Naive thymus-derived CD8-positive, alpha-beta T cell (primary cell): ENCODE measurements at places on chromosomes 11 and 22.

GRCh38 chr11:80061056-80061455 is 620.2 kb upstream of the TENM4 start:
- no peak for DNase-seq

DNA sequence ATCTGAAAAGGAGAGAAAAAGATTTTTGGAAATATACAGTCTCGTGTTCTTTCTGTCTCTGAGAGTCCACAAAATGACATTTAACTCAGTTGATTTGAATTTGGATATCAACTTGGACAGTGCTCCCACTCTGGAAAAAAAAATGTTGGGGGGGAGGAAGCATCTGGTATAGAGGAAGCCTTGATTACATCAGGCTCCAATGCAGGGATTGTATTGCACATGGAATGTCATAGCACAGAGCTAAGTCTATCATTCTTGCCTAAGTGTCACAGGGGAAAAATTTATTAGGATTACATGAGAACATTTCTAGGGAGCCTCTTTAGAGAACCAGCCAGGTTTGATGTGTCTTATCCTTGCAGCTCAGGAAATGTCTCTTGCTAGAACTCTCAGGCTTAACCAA is 23.0 kb downstream of the MS4A6A start:
- DNase-seq: no peak

GRCh38 chr11:107562647-107563208 is 2.8 kb downstream of the ALKBH8 start:
- DNase-seq: no peak

- DNase-seq: no peak
Measured at GRCh38 chr11:63837739-63838138, 1.2 kb upstream of the MARK2 start.

GRCh38 chr22:20748731-20749428 is 25.0 kb upstream of the SERPIND1 start:
- no peak for DNase-seq

DNA sequence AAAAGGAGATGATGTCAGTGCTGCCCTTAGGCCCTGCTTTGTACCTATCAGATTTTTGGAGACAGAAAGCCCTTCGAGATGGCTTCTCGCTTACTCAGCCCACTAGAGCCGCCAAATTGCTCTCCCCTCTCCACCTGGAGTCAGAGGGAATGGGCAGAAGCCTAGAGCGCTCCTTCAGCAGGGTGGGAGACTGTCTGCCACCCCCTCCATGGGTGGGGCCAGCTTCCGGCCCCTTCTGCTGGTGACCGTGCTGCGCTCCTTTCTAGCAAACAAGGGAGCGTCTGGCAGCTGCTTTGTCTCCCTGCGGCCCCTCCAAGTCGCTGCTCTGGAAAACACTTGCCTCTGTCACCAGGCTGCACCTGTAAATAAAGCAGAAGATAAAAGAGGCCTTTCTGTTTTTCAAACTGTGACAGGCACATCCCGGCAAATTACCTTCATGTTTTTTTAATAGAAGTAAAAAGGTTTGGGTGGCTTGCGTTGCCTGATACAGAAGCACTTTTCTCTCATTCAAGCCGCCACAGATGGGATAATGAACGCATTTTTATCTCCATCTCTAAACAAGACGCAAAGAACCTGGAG is 145.7 kb upstream of the NECTIN1 start:
- peak; percentile 28 for DNase-seq

GRCh38 chr11:111361052-111361801 is 17.8 kb downstream of the POU2AF1 start:
- DNase-seq: no peak

DNA sequence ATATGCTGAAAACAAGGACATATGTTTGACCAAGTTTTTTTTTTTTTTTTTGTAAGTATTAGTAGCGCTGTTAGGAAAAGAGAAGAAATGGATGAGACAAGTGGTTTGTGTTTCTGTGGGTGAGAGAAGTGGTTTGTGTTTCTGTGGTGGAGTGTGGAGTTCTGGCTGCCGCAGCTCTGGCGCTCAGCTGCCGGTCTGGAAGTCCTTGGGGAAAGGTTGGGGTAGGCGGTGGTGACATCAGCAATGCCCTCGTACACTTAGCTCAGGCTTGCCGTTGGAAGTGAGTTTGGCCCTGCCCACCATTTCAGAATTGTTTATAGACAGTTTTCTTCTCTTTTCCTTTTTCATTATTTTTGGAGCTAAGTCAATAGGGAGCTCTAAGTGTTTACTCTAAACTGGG is 116.6 kb downstream of the TBC1D22A start:
- no peak for DNase-seq

DNA sequence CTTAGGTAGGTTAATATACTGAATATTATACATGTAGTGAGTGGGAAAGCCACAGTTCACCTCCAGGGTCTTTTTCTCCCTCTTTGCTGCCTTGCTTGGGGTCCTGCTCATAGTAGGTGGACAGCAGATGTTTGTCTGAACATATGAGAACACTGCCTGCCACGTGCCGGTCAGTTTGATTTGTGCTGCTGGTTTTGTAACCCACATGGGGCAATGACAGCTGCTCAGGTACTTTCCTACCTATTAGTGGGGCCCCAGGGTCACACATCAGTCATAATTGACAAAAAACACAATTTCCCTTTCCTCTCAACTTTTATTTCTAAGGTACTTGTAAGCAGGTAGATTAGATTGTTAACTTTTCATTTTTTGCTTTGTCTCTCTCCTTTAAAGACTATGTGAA is 43.8 kb downstream of the BMAL1 start:
- no peak for DNase-seq

DNA sequence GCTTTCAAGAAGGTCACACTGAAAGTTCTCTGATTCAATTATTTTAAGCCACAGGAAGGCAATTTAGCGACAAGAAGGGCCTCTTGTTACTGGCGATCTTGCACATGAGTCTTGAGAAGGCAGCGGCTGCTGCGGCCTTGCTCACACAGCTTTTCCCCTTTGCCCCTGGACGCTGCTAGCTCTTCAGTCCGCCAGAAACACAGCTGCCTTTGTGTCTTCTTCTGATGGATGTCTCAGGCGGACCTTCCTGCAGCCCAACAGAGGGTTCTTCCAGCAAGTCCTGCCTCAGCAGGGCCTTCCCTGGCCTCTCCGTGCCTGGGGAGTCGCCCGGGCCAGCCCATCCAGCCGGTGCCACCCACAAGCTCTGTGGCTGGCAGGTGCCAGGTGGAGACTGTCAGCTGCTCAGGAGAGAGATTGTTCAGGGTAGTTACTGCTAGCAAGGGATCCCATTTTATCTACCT is 59.4 kb downstream of the PKNOX2 start:
- DNase-seq: no peak

- no peak for DNase-seq
Measured at GRCh38 chr11:123742724-123743120, 1.3 kb upstream of the ZNF202 start.

- DNase-seq: no peak
Measured at GRCh38 chr11:126391970-126392632, 36.6 kb downstream of the ST3GAL4 start.

- no peak for DNase-seq
Measured at GRCh38 chr11:115340874-115341273, 163.3 kb downstream of the CADM1 start.

DNA sequence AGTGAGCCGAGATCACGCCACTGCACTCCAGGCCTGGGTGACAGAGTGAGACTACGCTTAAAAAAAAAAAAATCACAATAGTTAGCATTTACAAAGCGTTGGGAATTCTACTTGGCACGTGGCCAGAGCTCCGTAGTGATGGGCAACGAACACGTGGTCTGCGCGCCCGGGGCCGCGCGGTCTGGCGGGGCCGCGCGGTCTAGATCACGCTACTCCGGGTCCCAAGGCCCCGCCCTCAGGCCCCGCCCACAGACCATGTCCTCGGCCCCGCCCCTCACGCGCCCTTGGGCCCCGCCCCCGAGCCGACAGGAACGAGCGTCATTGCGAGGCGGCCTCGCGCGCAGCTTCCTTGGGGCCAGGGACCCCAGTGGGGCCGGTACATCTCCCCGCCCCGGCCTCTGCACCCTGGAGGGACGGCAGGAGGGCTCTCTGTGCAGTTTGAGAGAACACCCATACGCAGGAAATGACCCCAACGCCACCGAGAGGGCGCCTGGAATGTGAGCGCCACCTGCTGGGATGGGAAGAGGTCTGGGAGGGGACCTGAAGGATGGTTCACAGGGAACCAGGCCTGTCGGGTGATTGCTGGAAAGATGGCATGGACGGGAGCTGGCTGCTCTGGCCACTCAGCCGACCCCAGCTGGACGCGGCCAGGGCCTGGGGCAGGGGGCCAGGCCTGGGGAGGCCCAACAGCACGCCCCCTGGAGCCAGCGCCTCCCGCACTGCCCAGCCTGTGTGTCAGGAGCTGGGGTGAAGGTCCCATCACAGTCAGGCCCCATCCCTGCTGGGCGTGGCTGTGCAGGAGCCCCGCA is 2.0 kb upstream of the PTDSS2 start:
- peak; percentile 95 for DNase-seq

GRCh38 chr11:130709531-130709930 is 206.7 kb downstream of the SNX19 start:
- DNase-seq: no peak

- DNase-seq: no peak
Measured at GRCh38 chr11:81007046-81007445, 1566.2 kb upstream of the TENM4 start.
